ENCODE measurements at places on chromosomes 12 and 14.

- DNase-seq: no peak
- H3K36me3 ChIP-seq: no peaks in the 10 kb centered on the region
- H3K4me1 ChIP-seq: no peaks in the 10 kb centered on the region
- H3K27ac ChIP-seq: no peak overlapping the region
- H3K27me3 ChIP-seq: peaks cover 2% of the 10 kb centered on the region
- no peak overlapping the region for H3K4me3 ChIP-seq
Observed at GRCh38 chr14:61997161-61997560, 234.9 kb downstream of the SNAPC1 start.

GRCh38 chr12:124018539-124018938 is 45.5 kb downstream of the ZNF664 start:
- no peak overlapping the region for H3K4me3 ChIP-seq
- H3K27me3 ChIP-seq: no peaks in the 10 kb centered on the region

GRCh38 chr12:27754795-27755194 is 25.2 kb upstream of the KLHL42 start:
- H3K27me3 ChIP-seq: no peaks in the 10 kb centered on the region
- DNase-seq: no peak
- H3K36me3 ChIP-seq: peaks cover 20% of the 10 kb centered on the region
- H3K4me1 ChIP-seq: no peaks in the 10 kb centered on the region
- no peak overlapping the region for H3K4me3 ChIP-seq

GRCh38 chr14:77640756-77641533 is 24.5 kb upstream of the SPTLC2 start:
- H3K4me3 ChIP-seq: peak overlapping the region; percentile 82
- H3K27me3 ChIP-seq: no peaks in the 10 kb centered on the region
- no peak for DNase-seq
- peaks cover 1% of the 10 kb centered on the region for H3K36me3 ChIP-seq

- peaks cover 21% of the 10 kb centered on the region for H3K36me3 ChIP-seq
- H3K4me3 ChIP-seq: no peak overlapping the region
- H3K27ac ChIP-seq: no peak overlapping the region
- H3K27me3 ChIP-seq: no peaks in the 10 kb centered on the region
Observed at GRCh38 chr12:130787445-130788410, 51.3 kb downstream of the STX2 start.

DNA sequence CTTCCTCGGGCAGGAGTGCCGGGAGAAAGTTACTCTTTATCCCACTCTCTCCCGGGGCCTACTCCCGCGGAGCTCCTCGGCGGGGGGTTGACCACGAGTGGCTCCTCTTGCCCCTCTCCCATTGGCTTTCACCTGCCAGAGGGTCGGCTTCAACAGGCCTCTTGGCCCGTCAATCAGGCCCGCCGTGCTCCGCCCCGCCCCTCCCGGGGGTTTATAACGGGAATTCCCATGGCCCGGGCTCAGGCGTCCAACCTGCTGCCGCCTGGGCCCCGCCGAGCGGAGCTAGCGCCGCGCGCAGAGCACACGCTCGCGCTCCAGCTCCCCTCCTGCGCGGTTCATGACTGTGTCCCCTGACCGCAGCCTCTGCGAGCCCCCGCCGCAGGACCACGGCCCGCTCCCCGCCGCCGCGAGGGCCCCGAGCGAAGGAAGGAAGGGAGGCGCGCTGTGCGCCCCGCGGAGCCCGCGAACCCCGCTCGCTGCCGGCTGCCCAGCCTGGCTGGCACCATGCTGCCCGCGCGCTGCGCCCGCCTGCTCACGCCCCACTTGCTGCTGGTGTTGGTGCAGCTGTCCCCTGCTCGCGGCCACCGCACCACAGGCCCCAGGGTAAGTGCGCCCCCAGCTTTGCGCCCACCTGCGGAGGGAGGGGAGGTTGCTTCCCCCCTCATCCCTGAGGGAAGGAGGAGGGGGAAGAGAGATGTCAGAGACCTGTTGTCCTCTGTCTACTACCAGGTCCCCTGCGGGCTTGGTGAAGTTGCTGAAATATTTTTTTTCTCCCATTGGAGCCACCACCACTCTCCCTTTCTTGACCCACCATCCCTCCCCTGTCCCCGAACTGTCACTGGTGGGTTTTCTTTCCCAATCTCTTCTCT is at the start of gene SMOC1:
SMOC1 (plus strand) TSS at position 242 of the 869 bp plus-strand sequence; CDS start at position 505, 263 bp downstream.
- no peak for DNase-seq
- H3K27ac ChIP-seq: no peak within 1 kb of the TSS
- H3K27me3 ChIP-seq: peaks cover 56% of the 10 kb centered on the region
- no peaks in the 10 kb centered on the region for H3K4me1 ChIP-seq
- H3K36me3 ChIP-seq: no peaks in the 10 kb centered on the region

DNA sequence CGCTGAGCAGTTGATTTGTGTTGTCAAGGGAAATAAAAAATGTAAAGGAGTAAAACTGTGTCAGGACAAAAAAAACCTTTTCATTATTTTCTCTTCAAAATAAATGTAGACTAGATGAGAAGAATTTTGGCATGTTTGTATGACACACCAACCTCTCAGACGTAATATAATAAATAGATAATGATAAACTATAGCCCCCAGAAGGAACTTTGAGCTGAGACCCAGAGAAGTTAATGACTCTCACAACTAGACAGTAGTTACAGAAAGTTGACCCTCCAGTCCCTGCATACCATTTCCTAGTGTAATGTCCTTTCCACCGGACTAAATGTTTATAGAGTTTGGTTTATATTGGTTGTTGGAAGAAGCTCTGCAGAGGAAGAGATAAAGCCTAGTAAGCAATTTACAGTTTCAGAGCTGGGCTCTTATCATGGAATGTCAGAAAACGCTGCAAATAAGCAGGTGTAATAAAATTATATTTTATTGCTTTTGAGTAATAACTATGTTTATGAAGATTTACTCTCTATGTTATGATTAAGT is 97.3 kb downstream of the TRHDE start:
- no peak for DNase-seq
- no peaks in the 10 kb centered on the region for H3K4me1 ChIP-seq
- H3K36me3 ChIP-seq: no peaks in the 10 kb centered on the region
- no peak overlapping the region for H3K27ac ChIP-seq
- no peak overlapping the region for H3K4me3 ChIP-seq
- no peaks in the 10 kb centered on the region for H3K27me3 ChIP-seq

- peaks cover 9% of the 10 kb centered on the region for H3K27me3 ChIP-seq
- no peak overlapping the region for H3K27ac ChIP-seq
- H3K36me3 ChIP-seq: no peaks in the 10 kb centered on the region
- DNase-seq: no peak
- no peak overlapping the region for H3K4me3 ChIP-seq
- peaks cover 30% of the 10 kb centered on the region for H3K4me1 ChIP-seq
Observed at GRCh38 chr12:116958402-116959197, 47.9 kb downstream of the FBXW8 start.

DNA sequence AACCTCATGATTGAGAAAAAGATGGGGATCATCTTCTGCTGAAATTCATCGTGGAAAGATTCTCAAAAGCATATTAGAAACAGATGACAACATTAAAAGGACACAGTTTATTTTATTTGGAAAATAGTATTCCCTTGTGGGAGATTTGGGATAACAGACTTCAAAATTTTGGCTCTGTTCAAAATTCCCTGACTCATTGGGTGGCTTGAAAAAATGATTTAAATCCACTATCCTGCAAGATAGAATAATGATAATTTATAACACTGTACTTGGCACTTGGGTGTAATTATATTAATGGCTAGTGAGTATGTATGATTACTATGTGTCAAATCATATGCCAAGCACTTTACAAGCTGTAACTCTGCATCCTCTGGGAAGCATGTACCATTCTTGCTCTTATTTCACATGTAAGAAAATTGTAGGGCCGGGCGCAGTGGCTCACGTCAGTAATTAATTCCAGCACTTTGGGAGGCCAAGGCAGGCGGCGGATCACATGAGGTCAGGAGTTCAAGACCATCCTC is 128.8 kb downstream of the LMNTD1 start:
- DNase-seq: no peak
- H3K36me3 ChIP-seq: no peaks in the 10 kb centered on the region
- peaks cover 2% of the 10 kb centered on the region for H3K4me1 ChIP-seq
- H3K27me3 ChIP-seq: peaks cover 22% of the 10 kb centered on the region
- H3K27ac ChIP-seq: no peak overlapping the region

- no peaks in the 10 kb centered on the region for H3K36me3 ChIP-seq
- H3K27me3 ChIP-seq: no peaks in the 10 kb centered on the region
- no peak overlapping the region for H3K27ac ChIP-seq
- no peak overlapping the region for H3K4me3 ChIP-seq
- DNase-seq: no peak
- no peaks in the 10 kb centered on the region for H3K4me1 ChIP-seq
Observed at GRCh38 chr12:109844091-109844490, 10.9 kb upstream of the TRPV4 start.

DNA sequence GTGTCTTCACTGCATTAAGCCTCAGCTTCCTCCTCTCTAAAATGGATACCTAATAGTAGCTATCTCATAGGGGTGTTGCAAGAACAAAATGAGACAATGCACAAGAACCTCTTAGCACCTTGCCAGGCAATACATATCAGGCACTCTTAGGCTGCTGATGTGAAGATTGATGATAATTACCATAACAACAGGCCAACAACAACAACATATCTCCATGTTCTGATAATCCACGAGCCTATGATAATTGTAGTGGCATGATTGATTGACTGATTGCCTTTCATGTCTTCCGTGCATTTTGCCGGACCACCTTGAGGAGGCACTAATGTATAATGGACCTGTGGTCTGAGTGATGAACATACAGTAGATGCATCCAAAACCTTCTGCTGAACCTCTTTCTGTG is 50.7 kb upstream of the WSCD2 start:
- no peak overlapping the region for H3K27ac ChIP-seq
- H3K27me3 ChIP-seq: no peaks in the 10 kb centered on the region
- H3K4me1 ChIP-seq: no peaks in the 10 kb centered on the region
- no peaks in the 10 kb centered on the region for H3K36me3 ChIP-seq

DNA sequence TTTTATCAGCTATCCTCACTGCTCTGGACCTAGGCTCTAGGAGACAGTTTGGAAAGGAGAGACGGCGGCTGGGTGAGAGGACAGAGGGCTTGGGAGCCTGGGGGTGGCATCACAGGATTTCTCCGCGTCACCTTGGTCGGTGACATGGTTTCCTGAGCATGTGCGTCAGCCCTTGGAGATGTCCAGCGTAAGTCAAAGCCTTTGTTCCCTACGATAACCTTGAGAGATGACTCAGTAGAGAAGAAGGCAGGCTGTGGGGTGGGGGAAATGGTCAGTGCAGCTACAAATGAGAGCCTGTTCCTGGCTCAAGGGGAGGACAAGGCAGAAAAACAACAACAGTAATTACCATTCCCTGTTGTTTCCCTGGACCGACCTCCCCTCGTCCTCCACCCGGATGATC is 90.2 kb upstream of the TBX3 start:
- H3K4me1 ChIP-seq: no peaks in the 10 kb centered on the region
- H3K27ac ChIP-seq: no peak overlapping the region
- no peak for DNase-seq
- H3K27me3 ChIP-seq: no peaks in the 10 kb centered on the region
- H3K36me3 ChIP-seq: no peaks in the 10 kb centered on the region
- no peak overlapping the region for H3K4me3 ChIP-seq

- peak overlapping the region; percentile 97 for H3K27ac ChIP-seq
- peak; percentile 81 for DNase-seq
- H3K4me1 ChIP-seq: peaks cover 47% of the 10 kb centered on the region
- H3K36me3 ChIP-seq: peaks cover 40% of the 10 kb centered on the region
Observed at GRCh38 chr12:59597385-59597781, 1.6 kb downstream of the SLC16A7 start.

- H3K4me3 ChIP-seq: no peak overlapping the region
- H3K27ac ChIP-seq: no peak overlapping the region
- DNase-seq: no peak
Observed at GRCh38 chr12:104339663-104340062, 36.1 kb downstream of the EID3 start.

GRCh38 chr12:28877854-28878253 is 271.2 kb upstream of the FAR2 start:
- H3K4me3 ChIP-seq: no peak overlapping the region
- H3K27ac ChIP-seq: no peak overlapping the region

DNA sequence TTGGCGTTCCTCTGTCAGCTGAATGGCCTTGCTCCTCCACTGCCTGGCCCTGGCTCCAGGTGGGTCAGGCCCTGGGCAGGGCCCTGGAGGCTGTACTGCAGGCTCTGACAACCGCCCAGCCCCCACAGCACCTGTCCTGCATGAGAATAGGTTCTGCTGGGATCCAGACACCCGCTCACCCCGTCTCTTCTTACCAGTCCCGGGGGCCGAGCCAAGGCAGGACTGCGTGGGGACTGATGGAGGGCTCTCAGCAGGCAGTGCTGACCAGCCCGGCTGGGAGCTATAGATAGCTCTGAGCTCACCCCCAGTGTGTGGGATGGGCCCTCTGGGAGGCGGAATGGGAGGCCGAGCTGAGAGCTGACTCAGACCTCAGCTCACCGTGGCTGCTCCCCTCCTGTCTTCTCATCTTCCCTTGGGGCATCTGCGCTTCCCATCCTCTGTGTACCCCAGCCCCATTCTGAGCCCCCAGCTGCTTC is 39.6 kb downstream of the TEAD4 start:
- no peak for DNase-seq
- H3K27me3 ChIP-seq: no peaks in the 10 kb centered on the region
- no peaks in the 10 kb centered on the region for H3K36me3 ChIP-seq

GRCh38 chr14:53016491-53016890 is 65.6 kb upstream of the FERMT2 start:
- H3K36me3 ChIP-seq: peaks cover 1% of the 10 kb centered on the region
- no peak for DNase-seq
- no peaks in the 10 kb centered on the region for H3K4me1 ChIP-seq

DNA sequence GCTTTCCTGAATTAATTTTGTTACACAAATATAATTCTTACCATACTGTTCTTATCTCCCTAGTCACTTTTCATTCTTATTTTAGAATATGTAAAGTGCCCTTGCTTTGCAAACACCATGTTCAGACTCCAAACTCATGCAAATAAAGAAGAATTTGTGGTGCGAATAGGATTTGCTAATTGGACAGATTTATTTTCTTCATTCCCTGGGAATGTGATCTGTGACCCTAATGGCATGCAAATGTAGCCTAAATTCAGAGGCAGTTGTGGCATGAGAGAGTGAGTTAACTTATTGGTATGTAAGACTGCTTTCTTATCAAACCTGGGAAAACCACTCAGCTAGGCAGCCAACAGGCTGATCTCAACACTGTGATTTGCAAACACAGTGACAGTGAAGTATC is 10.0 kb downstream of the CAPZA3 start:
- H3K27ac ChIP-seq: no peak overlapping the region
- no peak for DNase-seq
- no peak overlapping the region for H3K4me3 ChIP-seq
- H3K4me1 ChIP-seq: no peaks in the 10 kb centered on the region
- H3K36me3 ChIP-seq: no peaks in the 10 kb centered on the region
- no peaks in the 10 kb centered on the region for H3K27me3 ChIP-seq

GRCh38 chr14:51442513-51443175 is 202.6 kb downstream of the TMX1 start:
- H3K4me3 ChIP-seq: no peak overlapping the region
- no peak overlapping the region for H3K27ac ChIP-seq
- no peaks in the 10 kb centered on the region for H3K36me3 ChIP-seq
- peaks cover 4% of the 10 kb centered on the region for H3K27me3 ChIP-seq
- H3K4me1 ChIP-seq: no peaks in the 10 kb centered on the region

- H3K27ac ChIP-seq: no peak overlapping the region
- peak overlapping the region; percentile 38 for H3K4me3 ChIP-seq
Observed at GRCh38 chr14:38079268-38079667, 128.4 kb upstream of the SSTR1 start.

- H3K4me3 ChIP-seq: no peak overlapping the region
- no peaks in the 10 kb centered on the region for H3K27me3 ChIP-seq
- H3K36me3 ChIP-seq: no peaks in the 10 kb centered on the region
- H3K27ac ChIP-seq: no peak overlapping the region
- no peak for DNase-seq
Observed at GRCh38 chr12:43291516-43291915, 260.5 kb downstream of the ADAMTS20 start.

- no peak for DNase-seq
- no peak overlapping the region for H3K4me3 ChIP-seq
- H3K27ac ChIP-seq: no peak overlapping the region
- H3K27me3 ChIP-seq: peaks cover 6% of the 10 kb centered on the region
- no peaks in the 10 kb centered on the region for H3K4me1 ChIP-seq
Observed at GRCh38 chr12:24777359-24777758, 171.5 kb downstream of the BCAT1 start.

Data from T-helper 2 cell treated with Interferon-gamma antibody and Interleukin-4, amounts not matched to agents 5 μg/mL and 100 μg/mL, for 36 hours (primary cell).